ENCODE measurements at places on chromosomes 11 and 22.

DNA sequence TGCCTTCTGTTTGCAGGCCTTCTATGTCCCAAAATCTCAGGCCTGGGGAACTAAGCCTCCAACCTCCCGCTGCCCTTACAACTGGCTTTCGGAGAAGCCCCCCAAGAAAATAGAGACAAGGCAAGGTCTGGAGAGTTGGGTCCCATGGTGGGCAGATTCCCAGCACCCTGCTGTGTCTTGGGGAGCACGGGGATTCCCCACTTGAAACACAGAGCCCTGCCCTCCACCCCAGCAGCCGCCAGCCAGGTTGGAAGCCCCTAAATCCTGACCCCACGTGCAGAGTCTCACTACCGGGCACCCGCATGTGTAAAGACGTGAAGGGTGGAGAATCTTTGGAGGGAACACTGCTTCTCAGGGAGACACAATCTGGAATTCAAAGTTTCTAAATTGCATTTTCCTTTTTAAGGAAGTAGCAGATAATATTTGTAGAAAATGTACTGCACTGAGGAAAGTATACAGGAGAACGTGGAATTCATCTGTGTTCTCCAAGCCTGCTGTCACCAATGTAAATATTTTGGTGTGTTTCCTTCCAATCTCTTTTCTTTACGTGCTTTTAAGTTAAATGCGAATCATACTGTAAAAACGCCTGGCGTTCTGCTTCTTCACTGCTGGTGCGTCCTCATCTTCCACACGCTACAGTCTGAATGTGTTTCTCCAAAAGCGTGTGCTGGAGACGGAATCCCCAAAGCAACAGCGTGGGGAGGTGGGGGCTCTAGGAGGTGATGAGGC is 220.9 kb downstream of the BRD1 start:
- DNase-seq = no peak

DNA sequence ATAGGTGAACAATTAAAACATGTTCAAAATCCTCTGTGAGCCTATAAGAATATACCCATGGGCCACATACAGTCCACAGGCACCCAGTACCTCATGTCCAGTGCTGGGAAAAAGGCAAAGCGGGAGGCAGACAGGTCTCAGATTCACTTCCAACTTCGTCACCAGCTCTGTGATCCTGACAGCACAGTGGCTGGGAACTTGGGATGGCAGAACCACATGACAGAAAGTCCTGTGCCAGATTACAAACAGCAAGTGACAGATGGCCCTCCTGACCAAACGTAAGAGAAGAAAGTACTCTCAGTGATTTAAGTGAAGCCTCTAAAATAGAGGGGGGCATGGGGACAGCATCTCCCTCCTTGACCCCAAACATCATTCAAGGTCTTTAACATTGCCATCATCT is 5.8 kb downstream of the SLC1A2 start:
- DNase-seq = no peak

- DNase-seq = no peak
Measured at GRCh38 chr22:25420925-25421904, 143.3 kb upstream of the GRK3 start.

DNA sequence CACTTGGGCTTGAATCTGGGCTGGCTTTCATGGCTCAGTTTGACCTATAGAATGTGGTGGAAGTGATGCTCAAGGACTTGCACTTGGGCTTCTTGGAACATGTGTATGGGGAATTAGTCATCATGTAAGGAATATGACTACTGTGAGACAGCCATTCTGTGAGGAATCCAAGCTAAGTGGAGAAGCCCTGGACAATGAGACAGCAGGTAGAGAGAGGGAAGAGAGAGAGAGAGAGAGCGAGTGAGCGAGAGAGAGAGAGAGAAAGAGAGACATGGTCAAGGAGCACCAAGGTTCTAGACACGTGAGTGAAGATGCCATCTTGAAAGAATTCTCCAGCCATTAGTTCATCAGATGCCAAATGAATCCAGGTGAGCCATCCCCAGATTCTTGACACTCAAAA is 261.6 kb upstream of the SORL1-AS1 start:
- DNase-seq = no peak

- DNase-seq = no peak
Measured at GRCh38 chr11:103928802-103929161, 107.7 kb upstream of the DDI1 start.

- DNase-seq = no peak
Measured at GRCh38 chr22:27063841-27064240, 406.5 kb downstream of the MIAT start.

DNA sequence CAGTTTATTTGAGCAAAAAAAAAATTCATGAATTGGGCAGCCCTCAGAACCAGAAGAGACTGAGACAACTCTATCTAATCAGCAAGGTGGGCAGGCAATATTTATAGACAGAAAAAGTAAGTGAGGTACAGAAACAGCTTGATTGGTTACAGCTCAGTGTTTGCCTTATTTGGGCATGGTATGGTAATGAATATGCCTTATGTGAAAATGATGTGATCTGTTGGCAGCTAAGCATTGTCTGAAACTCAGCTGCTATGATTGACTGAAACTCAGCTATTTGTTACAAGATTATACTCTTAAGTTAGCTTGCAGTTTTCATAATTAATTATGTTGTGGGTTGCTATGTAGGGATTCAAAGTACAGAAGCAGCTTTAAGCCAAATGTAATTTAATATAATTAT is 127.6 kb downstream of the CNTN5 start:
- DNase-seq = no peak

DNA sequence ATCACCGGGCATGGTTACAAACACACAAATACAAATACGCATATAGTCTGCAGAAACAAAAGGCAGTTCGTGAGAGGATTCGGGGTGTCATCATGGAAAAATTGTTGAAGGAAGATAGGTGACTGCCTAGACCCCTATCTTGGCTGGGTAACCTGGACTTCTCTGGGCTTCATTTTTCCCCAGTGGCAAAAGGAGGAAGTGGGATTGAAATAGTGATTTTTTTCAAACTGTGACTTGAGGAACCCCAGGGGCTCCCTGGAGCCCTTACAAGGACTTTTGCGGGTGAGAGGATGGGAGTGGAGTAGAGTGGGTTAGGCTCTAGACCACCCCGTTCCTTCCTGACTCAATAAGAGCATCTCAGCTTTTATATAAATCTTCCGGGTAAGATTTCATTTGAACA is 1.0 kb upstream of the ELF5 start:
- DNase-seq = no peak

- no peak for DNase-seq
Measured at GRCh38 chr11:62508336-62509058, 38.1 kb downstream of the AHNAK start.

GRCh38 chr22:28620244-28620922 is 59.3 kb downstream of the TTC28 start:
- no peak for DNase-seq

DNA sequence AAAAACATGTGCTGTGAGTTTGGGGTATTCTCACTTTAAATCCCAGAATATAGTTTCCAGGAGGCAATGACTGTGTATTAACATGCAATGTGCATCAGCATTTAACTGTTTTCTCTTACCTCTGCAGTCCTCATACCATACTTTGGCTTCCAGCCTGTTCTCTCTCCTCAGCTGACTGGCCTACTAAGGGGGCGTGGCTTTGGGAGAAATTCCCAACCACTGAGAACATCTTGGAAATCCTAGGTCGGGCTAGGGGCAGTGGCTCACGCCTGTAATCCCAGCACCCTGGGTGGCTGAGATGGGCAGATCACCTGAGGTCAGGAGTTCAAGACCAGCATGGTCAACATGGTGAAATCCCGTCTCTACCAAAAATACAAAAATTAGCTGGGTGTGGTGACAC is 13.5 kb upstream of the ZC3H12C start:
- DNase-seq = no peak

DNA sequence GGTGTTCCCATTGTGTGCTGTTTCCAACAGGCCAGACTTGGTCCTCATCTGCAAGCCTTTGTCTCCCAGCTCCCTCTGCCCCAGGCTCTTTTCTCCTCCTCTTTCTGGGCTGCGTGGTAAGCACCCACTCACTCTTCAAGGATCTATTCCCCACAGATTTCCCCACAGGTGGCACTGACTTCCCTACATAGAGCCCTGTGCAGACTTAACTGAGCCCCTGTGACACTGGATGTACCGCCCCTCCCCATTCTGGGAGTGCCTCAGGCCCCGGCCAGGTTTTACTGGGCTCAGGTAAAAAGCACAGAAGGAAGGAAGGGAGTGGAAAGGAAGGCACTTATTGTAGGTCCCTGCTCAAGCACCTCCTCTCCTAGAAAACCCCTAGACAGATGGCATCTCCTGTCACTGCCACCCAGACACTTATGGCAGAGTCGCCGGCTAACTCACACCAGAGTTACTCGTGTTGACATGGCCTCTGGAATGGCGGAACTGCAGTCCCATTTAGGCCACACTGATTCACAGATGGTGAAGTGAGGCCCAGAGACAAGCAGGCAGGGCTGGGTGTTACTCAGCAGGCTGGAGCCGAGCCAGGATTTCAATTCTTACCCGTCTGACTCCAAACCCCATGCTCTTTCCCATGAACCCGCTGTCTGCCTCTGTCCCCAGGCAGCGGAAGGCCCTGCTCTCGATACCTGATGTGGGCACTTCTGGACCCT is 47.2 kb downstream of the LRRC32 start:
- no peak for DNase-seq

GRCh38 chr11:44309478-44310205 is at the start of gene ALX4:
TSS of gene ALX4 (minus strand) at chr11:44310139. CDS start at chr11:44310062, 77 bp downstream.
- DNase-seq = no peak

GRCh38 chr11:72048766-72049460 is 31.4 kb downstream of the NUMA1 start:
- no peak for DNase-seq

DNA sequence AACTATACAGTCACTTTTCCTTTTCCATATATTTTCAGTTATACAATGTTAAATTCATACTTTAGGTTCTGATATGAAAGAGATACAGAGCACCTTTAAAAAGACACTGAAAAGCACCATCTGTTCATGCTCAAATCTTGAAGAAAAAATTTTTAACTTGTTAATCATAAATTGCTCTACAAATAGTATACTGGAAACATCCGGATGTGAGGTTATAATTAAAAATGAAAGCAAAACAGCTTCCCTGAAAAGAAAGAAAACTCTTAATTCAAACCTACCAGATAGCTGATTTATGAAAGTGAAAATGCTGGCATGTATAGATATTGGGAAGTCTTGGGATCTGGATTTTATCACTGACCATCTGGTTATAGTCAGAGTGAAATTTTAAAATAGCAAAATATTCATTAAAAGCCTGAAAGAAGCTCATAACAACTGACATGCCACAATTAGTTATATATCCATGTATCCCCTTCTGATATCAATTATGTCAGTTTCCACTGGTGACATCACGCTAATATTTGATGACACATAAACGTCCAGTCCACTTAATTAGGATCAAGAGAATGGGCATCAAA is 740.0 kb downstream of the DLG2 start:
- DNase-seq = no peak

DNA sequence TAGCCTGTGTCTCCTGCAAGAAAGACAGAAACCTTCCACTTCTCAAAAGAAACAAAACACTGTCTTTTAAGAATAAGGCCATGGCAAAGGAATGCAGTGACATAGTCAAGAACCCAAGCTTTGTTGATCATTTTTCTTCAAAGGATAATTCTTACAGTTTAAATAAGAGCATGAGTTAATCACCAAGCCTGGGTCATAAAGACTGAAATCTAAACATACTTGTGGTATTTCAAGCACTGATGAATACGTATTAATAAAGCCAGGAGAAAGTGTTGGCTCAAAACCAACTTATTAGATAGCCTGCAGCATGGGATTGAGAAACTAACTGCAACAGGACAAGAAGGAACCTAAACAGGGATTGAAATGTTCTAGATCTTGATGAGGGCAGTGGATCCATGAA is 143.3 kb upstream of the MTNR1B start:
- no peak for DNase-seq

DNA sequence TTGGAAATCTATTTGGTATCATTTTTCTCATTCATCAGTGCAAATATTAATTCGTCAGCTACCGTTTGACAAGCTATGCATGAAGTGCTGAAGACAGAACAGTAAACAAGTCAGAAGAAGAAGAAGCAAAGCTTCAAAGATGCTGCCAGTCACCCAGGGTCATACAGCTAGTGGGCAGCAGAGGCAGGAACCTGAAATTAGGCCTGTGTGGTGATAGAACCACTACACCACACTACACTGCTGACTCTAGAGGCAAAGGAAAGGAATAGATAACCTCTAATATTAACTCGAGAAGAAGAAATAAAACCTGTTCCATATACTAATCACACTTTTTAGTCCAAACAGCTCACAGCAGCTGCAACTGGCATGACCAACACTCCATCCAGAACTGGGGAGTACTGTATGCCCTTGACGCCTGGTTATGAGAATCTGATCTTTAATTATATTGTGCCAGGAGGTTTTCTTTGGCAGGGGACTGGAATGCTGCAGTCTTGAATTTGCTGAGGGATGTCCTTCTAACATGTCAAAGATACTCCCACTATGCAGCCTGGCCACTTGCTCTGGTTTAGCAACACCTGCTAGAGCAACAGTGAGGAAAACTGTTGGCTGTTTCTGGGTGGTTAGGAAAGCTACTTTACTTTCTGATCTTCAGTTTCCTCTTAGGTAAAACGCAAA is 73.0 kb downstream of the PAK1 start:
- DNase-seq = no peak

DNA sequence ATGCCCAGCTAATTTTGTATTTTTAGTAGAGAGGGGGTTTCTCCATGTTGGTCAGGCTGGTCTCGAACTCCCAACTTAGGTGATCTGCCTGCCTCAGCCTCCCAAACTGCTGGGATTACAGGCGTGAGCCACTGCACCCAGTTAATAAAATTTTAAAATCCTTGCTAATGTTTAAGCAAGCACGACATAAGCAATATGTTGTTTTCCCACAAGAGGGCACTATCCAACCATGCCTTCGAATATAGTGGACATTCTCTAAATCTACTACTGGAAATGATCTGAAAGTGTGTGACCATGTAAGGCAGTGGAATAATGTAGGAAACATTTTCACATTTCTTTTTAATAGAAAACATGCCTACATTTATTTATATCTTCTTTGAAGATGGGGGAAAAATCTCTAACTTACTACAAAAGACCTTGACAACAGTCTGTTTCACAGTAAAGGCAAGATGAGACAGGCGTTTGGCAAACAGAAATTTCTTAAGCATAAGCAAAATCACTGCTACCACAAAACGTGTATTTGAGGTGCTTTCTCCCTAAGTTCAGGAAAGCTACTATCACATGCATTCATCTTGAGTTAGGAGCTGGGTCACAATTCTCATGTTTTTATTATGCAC is 38.2 kb downstream of the PITPNB start:
- DNase-seq = peak; percentile 34

- DNase-seq = peak; percentile 68
Measured at GRCh38 chr11:63999349-64000025, 13.2 kb downstream of the OTUB1 start.

GRCh38 chr22:49862496-49862776 is 8.8 kb downstream of the ZBED4 start:
- no peak for DNase-seq
